ENCODE measurements at places on chromosomes 11 and 22.

DNA sequence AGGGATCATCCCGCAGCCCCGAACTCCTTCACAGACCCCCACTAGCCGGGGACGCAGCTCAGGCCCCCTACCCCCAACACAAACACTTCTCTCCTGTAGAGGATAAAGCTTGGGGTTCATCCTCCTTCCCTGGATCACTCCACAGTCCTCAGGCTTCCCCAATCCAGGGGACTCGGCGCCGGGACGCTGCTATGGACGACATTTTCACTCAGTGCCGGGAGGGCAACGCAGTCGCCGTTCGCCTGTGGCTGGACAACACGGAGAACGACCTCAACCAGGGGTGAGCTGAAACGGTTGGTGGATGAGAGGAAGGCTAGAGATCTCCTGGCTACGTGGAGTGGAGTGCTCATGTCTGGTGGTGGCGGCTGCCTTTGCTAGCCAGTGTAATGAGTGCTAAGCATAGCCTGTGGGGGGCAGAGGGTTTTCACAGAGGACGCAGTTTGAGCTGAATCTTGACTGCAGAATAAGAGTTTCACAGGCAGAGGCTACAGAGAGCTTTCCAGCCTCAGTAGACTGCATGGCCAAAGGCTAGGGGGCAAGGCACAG lies 580 bp downstream of the ILK start:
- no peak for DNase-seq

DNA sequence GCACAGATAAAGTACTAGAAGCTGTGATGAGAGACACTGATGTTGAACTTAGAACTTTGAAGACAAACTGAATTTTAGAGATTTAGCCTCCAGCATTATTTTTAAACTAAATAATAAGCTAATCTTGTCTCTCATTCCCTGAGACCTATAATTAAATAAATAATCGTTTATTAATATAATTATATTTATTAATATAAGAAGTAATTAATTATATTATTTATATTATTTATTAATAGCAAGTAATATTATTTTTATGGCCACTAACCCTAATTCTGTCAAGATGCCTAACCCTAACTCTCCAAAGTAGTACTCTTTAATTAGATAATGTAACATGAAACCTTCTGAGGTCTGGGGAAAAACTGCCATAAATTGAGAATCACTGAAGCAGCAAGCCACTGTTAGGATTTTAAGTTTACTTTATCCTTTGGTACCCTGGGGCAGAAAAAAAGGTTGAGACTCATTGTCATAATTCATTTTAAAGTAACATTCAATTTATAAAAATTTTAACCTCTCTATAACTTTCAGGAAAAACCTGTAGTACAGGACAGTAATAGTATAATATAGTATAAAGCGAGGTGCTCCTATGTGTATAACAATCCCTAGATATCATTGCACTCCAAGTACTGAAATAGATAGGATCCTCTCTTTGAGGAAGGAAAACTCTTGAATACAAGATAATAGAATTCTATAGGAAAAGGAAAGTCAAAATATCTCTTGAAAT lies 85.4 kb downstream of the TTC28 start:
- no peak for DNase-seq

DNA sequence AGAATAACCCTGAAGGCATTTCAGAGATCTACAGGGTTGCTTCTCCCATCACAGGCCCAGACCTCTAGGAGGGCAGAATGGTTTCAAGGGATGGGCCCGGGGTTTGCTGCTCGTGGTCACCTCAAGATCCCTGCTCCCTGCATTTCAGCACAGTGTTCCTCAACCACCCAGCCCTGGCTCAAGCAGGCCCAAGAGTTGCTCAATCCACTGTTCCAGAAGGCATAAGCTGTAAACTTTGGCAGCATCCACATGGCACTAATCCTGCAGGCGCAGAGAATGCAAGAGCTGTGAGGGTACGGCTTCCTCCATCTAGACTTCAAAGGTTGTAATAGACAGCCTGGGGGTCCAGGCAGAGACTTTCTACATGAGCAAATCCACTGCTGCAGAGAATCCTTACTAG lies 225.0 kb upstream of the UBASH3B start:
- no peak for DNase-seq

GRCh38 chr22:42611051-42611450 lies 3.6 kb downstream of the POLDIP3 start:
- DNase-seq: no peak

GRCh38 chr11:80462211-80462610 lies 1021.4 kb upstream of the TENM4 start:
- DNase-seq: no peak

- DNase-seq: no peak
Measured at GRCh38 chr11:70068345-70068744, 9.8 kb upstream of the ANO1 start.

Data from posterior vena cava (tissue), 2 donors.